Neural crest cell (in vitro differentiated cells): ENCODE measurements at places on chromosomes 12 and 14.
A peak's percentile ranks its signal among the peaks of the same experiment; 100 is the strongest.

GRCh38 chr12:55372521-55372920 is 9.7 kb downstream of the OR6C75 start:
- H3K4me3 ChIP-seq = no peak overlapping the region
- H3K27ac ChIP-seq = no peak overlapping the region
- H3K36me3 ChIP-seq = no peaks in the 10 kb centered on the region
- H3K4me1 ChIP-seq = no peaks in the 10 kb centered on the region
- DNase-seq = no peak
- H3K27me3 ChIP-seq = no peaks in the 10 kb centered on the region

- H3K4me3 ChIP-seq = no peak overlapping the region
- no peaks in the 10 kb centered on the region for H3K4me1 ChIP-seq
- H3K27ac ChIP-seq = no peak overlapping the region
- peaks cover 3% of the 10 kb centered on the region for H3K36me3 ChIP-seq
- DNase-seq = no peak
- no peaks in the 10 kb centered on the region for H3K27me3 ChIP-seq
Measured at GRCh38 chr12:94498073-94498472, 38.4 kb upstream of the CEP83 start.

DNA sequence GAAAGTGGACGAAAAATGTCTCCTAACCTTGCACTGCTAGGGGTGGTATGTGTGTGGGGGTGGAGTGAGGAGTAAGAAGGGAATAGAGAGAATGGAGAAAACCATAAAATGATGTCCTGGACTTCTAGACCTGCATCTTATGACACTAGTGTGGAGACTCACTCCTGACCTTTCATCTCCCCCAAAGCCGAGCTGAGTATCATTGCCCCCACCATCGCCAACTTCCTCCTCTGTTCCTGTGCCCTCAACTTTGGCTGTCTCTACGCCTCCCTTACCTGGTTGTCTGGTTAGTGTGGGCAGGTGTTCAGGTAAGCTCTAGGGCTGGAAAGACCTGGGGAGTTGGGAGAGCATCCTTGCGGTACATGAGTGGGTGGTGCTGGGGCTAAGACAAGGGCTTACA is 4.5 kb upstream of the KLHL33 start:
- DNase-seq = no peak
- no peak overlapping the region for H3K4me3 ChIP-seq
- no peaks in the 10 kb centered on the region for H3K4me1 ChIP-seq
- peaks cover 4% of the 10 kb centered on the region for H3K27me3 ChIP-seq

GRCh38 chr14:100239840-100240667 is 1.1 kb downstream of the YY1 start:
- H3K27me3 ChIP-seq = peaks cover 2% of the 10 kb centered on the region
- peak; percentile 74 for DNase-seq
- peak overlapping the region; percentile 80 for H3K27ac ChIP-seq
- peak overlapping the region; percentile 96 for H3K4me3 ChIP-seq
- H3K4me1 ChIP-seq = peaks cover 51% of the 10 kb centered on the region

DNA sequence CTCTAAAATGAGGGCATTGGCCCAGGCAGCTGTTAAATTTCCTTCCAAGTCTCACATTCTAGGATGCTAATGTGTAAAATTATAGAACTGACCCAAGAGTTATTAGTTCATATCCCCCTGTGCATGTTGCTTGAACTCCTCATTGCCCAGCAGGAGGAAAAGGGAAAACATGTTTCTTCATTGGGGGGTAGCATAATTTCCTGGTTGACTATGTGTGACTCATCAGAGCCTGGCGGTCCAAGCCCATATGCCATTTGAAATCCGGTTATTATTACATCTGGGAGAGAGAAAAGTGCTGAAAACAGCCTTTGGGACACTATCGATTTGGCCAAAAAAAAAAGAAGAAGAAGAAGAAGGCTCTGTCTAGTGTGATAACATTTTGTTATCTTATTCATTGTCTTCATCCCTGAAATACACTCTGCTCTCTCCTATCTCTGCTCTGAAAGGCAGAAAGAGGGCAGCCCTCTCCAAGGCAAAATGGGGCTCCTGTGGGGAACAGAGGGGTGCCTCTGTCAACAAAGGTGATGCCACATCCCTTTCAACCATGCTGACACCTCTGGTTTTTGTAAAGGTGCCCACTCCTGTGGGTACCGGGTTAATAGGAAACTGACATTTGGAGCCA is 114.2 kb downstream of the DAD1 start:
- peaks cover 14% of the 10 kb centered on the region for H3K4me1 ChIP-seq
- DNase-seq = no peak

- DNase-seq = peak; percentile 84
- peaks cover 19% of the 10 kb centered on the region for H3K4me1 ChIP-seq
- H3K27me3 ChIP-seq = peaks cover 49% of the 10 kb centered on the region
- H3K36me3 ChIP-seq = no peaks in the 10 kb centered on the region
- no peak within 1 kb of the TSS for H3K27ac ChIP-seq
Measured at GRCh38 chr14:52068615-52069306, at the start of gene NID2. Gene NID2 (minus strand): TSS chr14:52069059. CDS start chr14:52068994, 65 bp downstream.

GRCh38 chr12:58393152-58393551 is 451.8 kb downstream of the ATP23 start:
- H3K4me3 ChIP-seq = no peak overlapping the region
- no peaks in the 10 kb centered on the region for H3K4me1 ChIP-seq
- no peak overlapping the region for H3K27ac ChIP-seq
- H3K36me3 ChIP-seq = no peaks in the 10 kb centered on the region
- no peaks in the 10 kb centered on the region for H3K27me3 ChIP-seq
- DNase-seq = no peak

GRCh38 chr12:96375170-96375569 is 25.1 kb downstream of the CDK17 start:
- peaks cover 38% of the 10 kb centered on the region for H3K4me1 ChIP-seq
- DNase-seq = no peak
- H3K27ac ChIP-seq = no peak overlapping the region
- no peaks in the 10 kb centered on the region for H3K27me3 ChIP-seq

GRCh38 chr14:68416171-68416570 is 376.7 kb downstream of the ZFP36L1 start:
- H3K27me3 ChIP-seq = no peaks in the 10 kb centered on the region
- no peak overlapping the region for H3K27ac ChIP-seq
- no peak for DNase-seq
- peaks cover 6% of the 10 kb centered on the region for H3K36me3 ChIP-seq

DNA sequence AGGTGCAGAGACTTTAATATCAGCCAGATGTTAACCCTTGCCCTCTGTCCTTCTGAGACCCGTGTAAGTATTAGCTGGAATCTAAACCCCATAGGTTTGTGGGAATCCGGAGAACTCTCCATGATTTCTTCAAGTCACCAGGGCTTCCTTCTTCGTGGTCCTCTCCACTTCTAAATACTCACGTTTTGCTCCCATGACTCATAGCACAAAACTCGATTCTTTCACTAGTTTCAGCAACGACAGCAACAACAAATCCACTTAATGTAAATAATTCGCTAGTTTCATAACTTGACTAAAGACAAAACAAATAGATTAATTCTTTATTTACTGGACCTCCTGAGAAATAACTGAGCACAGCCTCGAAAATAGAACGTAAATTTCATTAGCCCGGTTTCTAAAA is 4.4 kb upstream of the CLEC2A start:
- peaks cover 9% of the 10 kb centered on the region for H3K27me3 ChIP-seq
- no peak for DNase-seq
- no peak overlapping the region for H3K4me3 ChIP-seq
- no peak overlapping the region for H3K27ac ChIP-seq
- H3K4me1 ChIP-seq = no peaks in the 10 kb centered on the region
- no peaks in the 10 kb centered on the region for H3K36me3 ChIP-seq

- no peak overlapping the region for H3K4me3 ChIP-seq
- no peak for DNase-seq
- no peak overlapping the region for H3K27ac ChIP-seq
- H3K4me1 ChIP-seq = peaks cover 14% of the 10 kb centered on the region
- peaks cover 2% of the 10 kb centered on the region for H3K27me3 ChIP-seq
- no peaks in the 10 kb centered on the region for H3K36me3 ChIP-seq
Measured at GRCh38 chr14:52329678-52330369, 15.7 kb downstream of the PTGER2 start.

- H3K27me3 ChIP-seq = no peaks in the 10 kb centered on the region
- no peak overlapping the region for H3K27ac ChIP-seq
- DNase-seq = no peak
- H3K4me1 ChIP-seq = no peaks in the 10 kb centered on the region
Measured at GRCh38 chr14:50099335-50099734, 17.0 kb downstream of the VCPKMT start.

- no peaks in the 10 kb centered on the region for H3K36me3 ChIP-seq
- H3K27me3 ChIP-seq = no peaks in the 10 kb centered on the region
- no peak for DNase-seq
- H3K27ac ChIP-seq = no peak overlapping the region
- peaks cover 5% of the 10 kb centered on the region for H3K4me1 ChIP-seq
Measured at GRCh38 chr14:71388862-71389261, 481.6 kb downstream of the PCNX1 start.

- peak overlapping the region; percentile 32 for H3K4me3 ChIP-seq
- peaks cover 48% of the 10 kb centered on the region for H3K27me3 ChIP-seq
- no peaks in the 10 kb centered on the region for H3K36me3 ChIP-seq
- H3K27ac ChIP-seq = no peak overlapping the region
- H3K4me1 ChIP-seq = peaks cover 38% of the 10 kb centered on the region
- DNase-seq = no peak
Measured at GRCh38 chr14:49999146-49999761, 106.4 kb downstream of the ARF6 start.

DNA sequence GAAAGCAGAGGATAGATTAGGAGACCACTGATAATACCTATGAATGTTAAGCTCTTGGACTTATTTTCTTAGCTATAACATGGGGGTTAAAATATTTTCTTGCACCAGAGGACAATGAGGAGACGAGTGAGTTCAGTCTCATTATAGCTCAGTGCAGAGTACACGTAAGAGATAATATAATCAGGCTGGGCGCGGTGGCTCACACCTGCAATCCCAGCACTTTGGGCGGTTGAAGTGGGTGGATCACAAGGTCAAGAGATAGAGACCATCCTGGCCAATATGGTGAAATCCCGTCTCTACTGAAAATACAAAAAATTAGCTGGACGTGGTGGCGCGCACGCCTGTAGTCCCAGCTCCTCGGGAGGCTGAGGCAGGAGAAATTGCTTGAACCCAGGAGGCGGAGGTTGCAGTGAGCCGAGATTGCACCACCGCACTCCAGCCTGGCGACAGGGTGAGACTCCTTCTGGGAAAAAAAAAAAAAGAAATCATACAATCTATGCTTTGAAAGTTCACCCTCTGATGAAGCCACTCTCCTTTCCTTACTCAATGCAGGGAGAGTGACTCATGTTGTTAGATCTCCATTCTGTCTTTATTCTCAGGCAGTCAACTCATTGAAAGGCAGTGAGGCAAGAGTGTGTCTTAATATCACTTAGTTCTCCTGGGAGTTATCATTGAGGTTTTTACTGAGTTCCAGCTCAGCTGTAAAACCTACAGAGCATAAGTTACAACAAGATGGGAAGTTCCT is 134.2 kb downstream of the SYNE2 start:
- no peak for DNase-seq
- no peaks in the 10 kb centered on the region for H3K27me3 ChIP-seq
- H3K4me3 ChIP-seq = no peak overlapping the region
- H3K36me3 ChIP-seq = peaks cover 12% of the 10 kb centered on the region

- DNase-seq = no peak
- H3K27me3 ChIP-seq = no peaks in the 10 kb centered on the region
- peaks cover 6% of the 10 kb centered on the region for H3K4me1 ChIP-seq
- H3K4me3 ChIP-seq = no peak overlapping the region
- peaks cover 4% of the 10 kb centered on the region for H3K36me3 ChIP-seq
Measured at GRCh38 chr12:8829621-8830020, 7.2 kb downstream of the A2ML1 start.

DNA sequence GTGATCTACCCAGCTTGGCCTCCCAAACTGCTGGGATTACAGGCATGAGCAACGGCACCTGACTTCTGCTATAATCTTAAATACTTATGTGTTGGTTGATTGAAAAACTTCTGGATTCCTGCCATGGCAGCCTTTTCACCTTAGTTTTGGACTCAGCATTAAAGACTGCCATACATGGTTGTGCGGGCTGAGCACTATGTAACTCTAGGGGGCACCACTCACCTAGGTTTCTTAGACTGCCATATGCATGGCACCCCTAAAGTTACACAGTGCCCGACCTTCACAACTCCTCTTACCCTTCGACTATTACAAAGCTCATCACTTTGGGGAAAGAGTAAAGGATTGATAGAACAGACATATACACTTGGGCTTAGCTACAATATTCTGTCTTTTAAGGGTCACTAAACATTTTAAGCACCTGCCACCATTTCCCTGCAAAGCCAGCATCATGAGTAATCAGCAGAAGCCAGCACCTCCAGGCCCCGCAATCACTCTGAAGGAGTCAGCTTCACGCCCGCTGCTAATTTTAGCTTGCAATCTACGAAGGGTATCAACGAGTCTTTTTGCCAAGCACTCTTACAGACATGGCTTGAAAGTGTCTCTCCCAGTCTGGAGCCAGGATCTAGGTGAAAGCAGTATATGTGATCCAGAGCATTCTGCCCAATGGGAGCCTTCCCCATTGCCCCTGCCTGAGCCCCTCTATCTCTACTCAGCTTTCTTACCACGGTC is 59.8 kb downstream of the SUDS3 start:
- peak; percentile 15 for DNase-seq
- no peak overlapping the region for H3K4me3 ChIP-seq
- H3K27me3 ChIP-seq = peaks cover 8% of the 10 kb centered on the region
- H3K4me1 ChIP-seq = peaks cover 9% of the 10 kb centered on the region
- no peaks in the 10 kb centered on the region for H3K36me3 ChIP-seq

DNA sequence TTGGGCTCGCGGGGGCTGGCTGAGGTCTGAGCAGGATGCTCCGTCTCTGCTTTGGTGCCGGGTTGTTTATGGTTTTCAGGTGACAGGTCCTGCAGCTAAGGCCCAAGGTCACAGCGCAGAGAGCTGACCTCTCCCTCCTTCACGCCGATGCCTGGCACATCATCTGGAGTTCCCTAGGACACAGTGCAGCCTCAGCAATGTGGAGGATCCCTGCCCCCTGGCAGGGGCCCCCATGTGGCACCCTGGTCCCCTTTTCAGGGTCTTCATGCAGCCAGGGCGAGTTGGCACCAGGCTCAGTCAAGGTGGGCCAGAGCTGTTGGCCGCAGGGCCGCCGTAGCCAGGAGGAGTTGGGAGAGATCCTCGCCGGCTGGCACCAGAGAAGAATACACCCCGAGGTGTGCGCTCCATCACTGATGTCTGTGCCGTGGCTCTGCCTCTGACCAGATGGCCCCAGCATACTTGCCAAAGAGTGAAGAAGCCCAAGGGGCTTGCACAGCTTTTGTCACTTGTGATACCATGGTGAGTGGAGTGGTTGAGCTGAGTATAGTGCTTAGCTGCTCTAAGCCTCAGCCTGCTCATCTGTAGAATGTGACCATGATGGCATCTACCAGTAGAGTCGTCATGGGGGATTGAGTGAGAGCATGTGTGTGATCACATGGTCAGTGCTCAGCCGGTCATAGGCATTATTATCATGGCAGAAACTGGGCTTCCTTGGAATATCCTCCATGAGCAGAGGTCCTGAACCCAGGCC is 11.0 kb downstream of the TPCN1 start:
- no peak overlapping the region for H3K4me3 ChIP-seq
- no peak for DNase-seq
- peaks cover 21% of the 10 kb centered on the region for H3K4me1 ChIP-seq
- no peak overlapping the region for H3K27ac ChIP-seq
- H3K36me3 ChIP-seq = peaks cover 3% of the 10 kb centered on the region
- no peaks in the 10 kb centered on the region for H3K27me3 ChIP-seq
